ENCODE measurements at places on chromosomes 1 and 21.

- DNase-seq: no peak
These were observed 50.5 kb downstream of the C1orf21 start for GRCh38 chr1:184437291-184437690.

- DNase-seq: no peak
These were observed 9.9 kb upstream of the KLHDC7A start for GRCh38 chr1:18470671-18471355.

GRCh38 chr1:212062832-212063438 lies 27.4 kb downstream of the DTL start:
- no peak for DNase-seq

GRCh38 chr1:7249516-7249915 lies 464.3 kb downstream of the CAMTA1 start:
- DNase-seq: no peak

DNA sequence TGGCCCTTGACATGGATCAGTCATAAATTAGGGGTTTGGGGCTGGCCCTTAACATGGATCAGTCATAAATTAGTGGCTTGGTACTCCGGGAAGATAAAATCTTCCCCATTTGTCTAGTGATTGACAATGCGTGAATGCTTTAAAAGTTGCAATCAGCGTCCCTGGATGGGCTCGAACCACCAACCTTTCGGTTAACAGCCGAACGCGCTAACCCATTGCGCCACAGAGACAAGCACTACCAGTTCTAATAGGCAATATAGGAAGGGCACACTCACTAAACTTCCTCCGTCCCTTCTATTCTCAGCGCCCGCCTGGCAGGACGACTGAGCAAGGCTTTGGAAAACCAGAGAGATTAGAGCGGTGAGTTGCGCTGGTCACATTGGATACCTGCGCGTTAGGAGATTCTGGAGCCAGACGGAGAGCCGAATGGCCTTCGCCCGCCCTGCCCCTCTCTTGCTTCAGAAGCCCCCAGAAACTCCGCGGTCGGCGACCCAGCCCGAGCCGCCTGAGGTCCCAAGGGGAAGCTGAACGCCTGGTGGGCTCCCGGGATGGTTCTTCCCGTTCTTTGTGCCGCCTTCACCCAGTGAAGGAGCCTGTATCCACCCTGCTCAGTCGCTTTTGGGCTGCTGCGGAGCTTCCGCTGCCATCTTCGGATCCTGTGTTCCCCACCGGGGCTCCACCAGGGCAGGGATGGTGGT lies 235.9 kb downstream of the FAM72C start:
- DNase-seq: no peak

DNA sequence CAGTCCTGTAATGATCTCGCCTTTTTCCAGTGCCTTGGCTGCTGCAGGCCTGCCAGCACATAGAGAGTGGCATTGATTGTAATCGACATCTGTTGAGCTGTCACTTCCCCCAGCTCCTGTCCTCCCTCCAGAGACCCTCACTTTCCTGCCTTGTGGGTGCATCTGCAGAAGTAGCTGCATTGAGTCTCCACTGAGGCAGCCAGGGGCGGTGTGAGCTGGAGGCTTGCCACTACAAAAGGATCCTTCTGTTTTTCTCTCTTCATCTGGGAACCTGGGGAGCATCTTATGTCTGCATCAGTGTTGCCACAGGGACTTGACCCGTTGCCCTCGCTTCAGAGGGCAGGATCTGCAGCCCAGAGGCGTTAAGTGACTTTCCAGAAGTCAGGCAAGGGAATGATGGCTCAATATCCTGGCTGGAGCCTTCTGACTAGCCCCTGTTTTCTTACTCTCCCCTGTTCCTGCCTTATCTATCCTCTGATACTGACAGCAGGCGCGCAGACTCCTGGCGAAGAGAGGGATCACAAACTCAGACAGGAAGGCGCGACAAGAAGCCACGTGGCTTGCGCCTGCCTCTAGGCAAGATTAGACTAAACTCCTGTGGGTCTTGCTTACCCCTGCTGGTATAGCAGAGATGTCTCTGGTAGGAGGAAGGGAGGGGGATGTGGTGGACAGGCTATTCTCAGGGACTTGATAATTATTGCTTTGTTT lies 13.3 kb upstream of the FMOD start:
- no peak for DNase-seq

- no peak for DNase-seq
These were observed 121.2 kb upstream of the KCNJ6 start for GRCh38 chr21:38037416-38037815.

DNA sequence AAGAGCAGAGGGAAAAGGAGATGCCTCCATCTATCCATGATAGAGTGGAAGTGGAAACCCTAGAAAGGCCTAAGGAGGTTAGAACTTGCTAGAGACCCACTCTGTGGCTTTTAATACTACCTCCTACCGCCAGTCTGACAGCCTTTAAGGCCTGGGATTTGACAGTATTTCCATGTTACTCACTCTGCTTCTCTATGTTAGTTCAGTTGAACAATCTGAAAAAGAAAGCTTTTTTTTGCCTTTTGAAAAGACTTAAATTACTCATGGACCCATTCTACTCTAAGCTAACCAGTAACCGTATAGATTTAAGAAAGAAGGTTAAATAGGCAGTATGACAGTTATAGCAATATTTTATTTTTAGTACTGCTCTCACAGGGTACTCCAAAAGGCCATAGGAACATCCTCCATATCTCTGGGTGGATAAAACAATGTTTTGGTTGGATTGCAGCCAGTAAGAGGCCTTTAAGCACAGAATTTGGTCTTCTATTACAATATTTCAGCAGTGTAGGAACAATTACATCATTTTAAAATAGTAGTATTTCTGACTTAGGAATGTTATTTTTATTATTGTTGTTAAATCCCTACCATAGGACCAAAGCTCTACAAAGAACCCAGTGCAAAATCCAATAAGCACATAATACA lies 15.9 kb upstream of the GPR25 start:
- no peak for DNase-seq

GRCh38 chr21:40563900-40564299 lies 283.1 kb downstream of the DSCAM start:
- DNase-seq: no peak

GRCh38 chr1:228339059-228339704 lies 67.5 kb downstream of the TRIM11 start:
- DNase-seq: no peak

DNA sequence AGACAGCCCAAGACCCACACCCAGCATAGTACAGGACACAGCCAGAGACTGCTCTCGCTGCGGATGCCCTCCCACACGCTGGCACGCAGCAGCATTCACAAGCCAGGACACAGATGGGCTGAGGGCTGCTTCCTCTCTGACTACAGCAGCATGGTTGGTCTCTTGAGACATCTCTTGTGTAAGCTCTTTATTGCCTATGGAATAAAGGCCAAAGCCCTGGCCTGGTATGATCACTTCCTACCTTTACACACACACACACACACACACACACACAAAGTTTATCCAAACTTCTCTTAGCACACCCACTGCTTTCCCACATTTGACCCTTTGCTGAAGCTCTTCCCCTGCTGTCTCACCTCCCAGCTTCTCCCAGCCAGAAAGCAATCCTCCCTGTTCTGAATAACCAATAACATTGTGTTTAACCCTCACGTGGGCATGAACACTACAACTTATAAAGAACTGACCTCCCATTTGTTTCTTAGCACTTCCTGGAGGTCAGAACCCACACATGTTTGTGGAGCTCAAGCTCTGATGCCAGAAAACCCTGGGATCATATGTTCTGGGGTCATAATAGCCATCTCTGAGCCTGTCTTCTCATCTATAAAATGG lies 1.2 kb upstream of the LUZP1 start:
- no peak for DNase-seq

- no peak for DNase-seq
These were observed 61.6 kb downstream of the PTPRC start for GRCh38 chr1:198700396-198700795.

DNA sequence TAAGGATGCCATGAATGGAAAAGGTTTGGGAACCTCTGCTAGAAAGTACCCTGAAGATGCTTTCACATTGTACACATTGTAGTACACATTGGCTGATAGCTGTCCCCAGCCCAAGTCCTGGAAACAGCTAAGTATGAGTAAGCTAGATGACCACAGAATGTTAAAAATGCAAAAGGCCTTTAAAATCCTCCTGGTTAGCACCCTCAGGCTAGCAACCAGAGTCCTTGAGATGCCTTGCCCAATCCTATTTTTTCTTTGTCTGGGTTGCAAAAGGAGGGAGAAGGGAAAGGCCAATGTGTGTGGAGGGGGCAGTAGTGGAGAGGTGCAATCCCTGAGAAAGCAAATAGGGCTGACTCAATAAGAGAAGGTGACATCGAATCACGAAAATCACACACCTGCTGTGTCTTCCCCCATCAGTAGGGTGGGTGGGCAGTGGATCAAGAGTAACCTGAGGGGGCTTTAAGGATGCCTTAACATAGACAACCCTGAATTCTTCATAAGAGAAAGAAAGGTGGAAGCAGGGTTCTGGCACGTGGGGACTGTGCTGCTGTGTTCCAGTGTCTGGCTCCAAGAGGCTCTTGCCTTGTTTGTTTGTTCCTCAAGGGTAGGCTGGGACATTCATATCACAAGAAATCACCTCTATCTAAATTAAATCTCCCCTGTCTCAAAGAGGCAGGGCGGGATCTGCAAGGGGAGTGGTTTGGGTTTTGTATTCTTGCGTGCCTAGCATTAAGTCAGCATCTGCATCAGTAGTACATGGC lies 266.2 kb upstream of the PLXNA2 start:
- no peak for DNase-seq

DNA sequence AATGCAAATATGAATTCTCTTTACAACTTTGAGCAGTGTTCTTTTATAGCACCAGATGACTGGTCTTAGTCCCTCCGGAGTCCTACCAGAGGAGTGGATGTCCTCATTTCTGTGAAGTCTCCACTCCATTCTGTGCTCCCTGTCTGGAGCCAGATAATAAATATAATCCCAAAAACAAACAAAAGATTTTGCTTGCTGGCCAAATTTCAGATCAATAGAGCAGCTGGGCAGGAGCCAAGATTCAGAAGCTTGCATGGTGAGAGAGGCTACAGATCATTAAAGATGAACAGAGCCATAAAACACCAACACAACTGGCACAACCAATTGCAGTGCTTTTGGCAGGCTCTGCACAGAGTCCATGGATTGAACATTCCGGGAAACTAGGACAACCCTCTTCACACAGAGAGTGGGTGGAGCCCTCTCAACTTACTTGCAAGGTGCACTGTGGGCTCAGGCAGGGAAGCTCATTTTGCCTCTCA lies 231.5 kb upstream of the SNX7 start:
- DNase-seq: no peak

- no peak for DNase-seq
These were observed 404.7 kb upstream of the PROX1 start for GRCh38 chr1:213582976-213583567.

DNA sequence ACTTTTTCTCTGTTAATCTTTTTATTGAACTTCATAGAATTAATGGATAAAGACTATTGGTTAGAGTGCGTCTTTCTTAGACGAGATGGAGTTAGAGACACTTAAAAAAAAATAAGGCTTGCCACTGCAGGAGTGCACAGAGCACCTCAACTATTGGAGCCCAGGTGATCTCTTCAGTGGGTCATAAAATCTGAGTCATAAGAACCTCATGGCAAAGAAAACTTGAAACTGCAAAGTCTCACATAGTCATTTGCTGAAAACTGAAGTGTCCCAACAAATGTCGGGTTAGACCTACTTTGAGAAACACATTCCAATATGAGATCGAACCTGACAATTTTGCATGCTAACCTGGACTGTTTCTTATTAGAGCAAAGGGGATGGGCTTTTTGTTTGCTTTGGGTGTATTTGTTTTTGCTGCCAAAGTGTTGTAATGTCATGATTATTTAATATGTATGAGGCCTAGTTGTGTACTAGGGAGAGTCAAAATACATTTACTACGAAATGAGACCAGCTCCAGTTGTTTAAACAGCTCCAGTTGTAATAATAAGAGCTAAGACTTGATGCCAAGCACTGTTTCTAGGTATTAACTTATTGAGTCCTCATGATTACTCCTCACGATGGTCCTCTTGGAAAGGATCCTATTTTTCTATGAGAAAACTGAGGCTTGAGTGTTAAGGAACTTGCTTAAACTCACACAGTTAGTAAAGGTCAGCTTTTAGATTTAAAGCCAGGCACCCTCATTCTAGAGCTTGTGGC lies 65.1 kb downstream of the DDR2 start:
- no peak for DNase-seq

GRCh38 chr1:204434116-204434755 lies 22.6 kb upstream of the PPP1R15B start:
- DNase-seq: no peak

GRCh38 chr1:218846181-218846580 lies 327.5 kb upstream of the LYPLAL1 start:
- no peak for DNase-seq

- no peak for DNase-seq
These were observed 445.9 kb downstream of the SETD4 start for GRCh38 chr21:35614396-35614921.

- no peak for DNase-seq
These were observed 1.3 kb upstream of the PATJ start for GRCh38 chr1:61740751-61741700.

DNA sequence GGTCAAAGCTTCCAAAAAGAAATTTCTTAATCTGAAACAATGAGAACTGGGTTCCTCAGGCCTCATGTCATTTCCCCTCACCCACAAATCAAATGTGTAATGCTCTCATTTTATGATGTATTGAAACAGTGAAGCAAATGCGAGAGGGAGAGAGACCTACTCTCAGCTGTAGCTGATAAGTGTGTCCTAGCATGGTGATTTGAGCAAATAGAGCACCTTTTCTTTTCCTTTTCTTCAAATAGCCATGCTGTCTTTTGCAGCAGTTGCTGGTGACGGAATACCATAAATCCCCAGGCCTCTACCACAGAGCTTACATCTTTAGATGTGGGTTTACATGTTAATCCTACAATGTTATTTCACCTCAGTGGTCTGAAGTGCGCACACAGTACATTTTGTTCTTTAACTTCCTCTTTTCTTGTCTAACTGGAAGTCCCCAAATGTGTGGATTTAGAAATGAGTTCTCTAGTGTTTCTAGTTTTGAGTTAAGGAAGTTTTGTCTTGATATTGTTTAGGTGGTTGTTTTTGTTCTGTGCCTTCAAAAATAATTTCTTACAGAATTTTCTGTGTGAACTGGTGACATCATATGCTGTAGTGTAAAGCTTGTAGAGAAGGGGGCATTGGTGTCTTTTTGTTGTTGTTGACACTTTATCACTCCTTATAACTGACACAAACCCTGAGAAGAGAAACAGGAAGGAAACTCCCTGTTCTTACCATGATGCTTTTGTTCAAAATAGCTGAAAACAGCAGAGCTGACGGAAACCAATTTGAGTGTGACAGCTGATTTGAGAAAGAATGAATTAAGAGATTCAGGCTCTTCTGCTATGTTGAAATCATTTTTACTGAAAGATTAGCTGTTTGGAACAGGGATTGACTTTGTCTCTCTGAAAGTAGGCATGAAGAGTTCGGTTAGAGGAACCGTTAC lies 12.2 kb downstream of the SMAP2 start:
- DNase-seq: no peak

GRCh38 chr1:170696591-170697290 lies 32.8 kb downstream of the PRRX1 start:
- no peak for DNase-seq

GRCh38 chr21:46128106-46128932 lies 27.1 kb downstream of the FTCD start:
- no peak for DNase-seq

GRCh38 chr1:212612041-212612961 lies 3.7 kb downstream of the ATF3 start:
- no peak for DNase-seq

- no peak for DNase-seq
These were observed 2.9 kb upstream of the HTR6 start for GRCh38 chr1:19661721-19662228.

All from activated CD8-positive, alpha-beta memory T cell treated with anti-CD3 and anti-CD28 coated beads for 1 hour (primary cell).